ENCODE measurements at places on chromosomes 5 and 9. TPM values are rescaled to one million over a fixed set of nuclear protein-coding genes. Genes with fewer than 3 reads are reported as not detected.
A peak's percentile ranks its signal among the peaks of the same experiment; 100 is the strongest.

Gene PGGT1B
- 23.8 TPM for total RNA-seq

- H3K36me3 ChIP-seq = no peaks in the 10 kb centered on the region
- H3K4me1 ChIP-seq = no peaks in the 10 kb centered on the region
- DNase-seq = no peak
Measured at GRCh38 chr5:92981001-92981400, 600.0 kb downstream of the NR2F1-AS1 start.

- no peaks in the 10 kb centered on the region for H3K27me3 ChIP-seq
- H3K27ac ChIP-seq = no peak overlapping the region
- DNase-seq = no peak
- no peak overlapping the region for H3K4me3 ChIP-seq
Measured at GRCh38 chr5:68441309-68442073, 225.9 kb downstream of the PIK3R1 start.

- H3K36me3 ChIP-seq = peaks cover 13% of the 10 kb centered on the region
- no peak for DNase-seq
- H3K27ac ChIP-seq = peak overlapping the region; percentile 68
- no peaks in the 10 kb centered on the region for H3K27me3 ChIP-seq
Measured at GRCh38 chr5:88818296-88818695, 64.7 kb downstream of the MEF2C start.

DNA sequence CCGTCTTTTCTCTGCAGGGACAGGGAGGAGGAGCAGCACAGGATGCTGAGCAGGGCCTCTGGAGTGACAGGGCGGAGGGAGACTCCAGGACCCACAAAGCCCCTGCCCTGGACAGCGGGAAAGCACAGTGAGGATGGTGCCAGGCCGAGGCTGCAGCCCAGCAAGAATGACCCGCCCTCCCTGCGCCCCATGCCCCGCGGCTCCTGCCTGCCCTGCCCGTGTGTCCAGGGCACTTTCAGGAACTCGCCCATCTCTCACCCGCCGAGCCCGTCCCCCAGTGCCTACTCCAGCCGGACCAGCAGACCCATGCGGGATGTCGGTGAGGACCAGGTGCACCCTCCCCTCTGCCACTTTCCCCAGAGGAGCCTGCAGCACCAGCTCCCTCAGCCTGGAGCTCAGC is 9.1 kb upstream of the EXOC3 start:
- H3K4me1 ChIP-seq = peaks cover 10% of the 10 kb centered on the region
- no peak overlapping the region for H3K4me3 ChIP-seq
- H3K27ac ChIP-seq = no peak overlapping the region

Gene NUTM2G
- total RNA-seq = not detected

- peaks cover 35% of the 10 kb centered on the region for H3K4me1 ChIP-seq
- peaks cover 12% of the 10 kb centered on the region for H3K36me3 ChIP-seq
- no peak for DNase-seq
- peak overlapping the region; percentile 21 for H3K4me3 ChIP-seq
- peak overlapping the region; percentile 40 for H3K27ac ChIP-seq
Measured at GRCh38 chr5:160260881-160261815, 31.8 kb downstream of the FABP6 start.

Gene LMX1B
- total RNA-seq = 1.3 TPM

DNA sequence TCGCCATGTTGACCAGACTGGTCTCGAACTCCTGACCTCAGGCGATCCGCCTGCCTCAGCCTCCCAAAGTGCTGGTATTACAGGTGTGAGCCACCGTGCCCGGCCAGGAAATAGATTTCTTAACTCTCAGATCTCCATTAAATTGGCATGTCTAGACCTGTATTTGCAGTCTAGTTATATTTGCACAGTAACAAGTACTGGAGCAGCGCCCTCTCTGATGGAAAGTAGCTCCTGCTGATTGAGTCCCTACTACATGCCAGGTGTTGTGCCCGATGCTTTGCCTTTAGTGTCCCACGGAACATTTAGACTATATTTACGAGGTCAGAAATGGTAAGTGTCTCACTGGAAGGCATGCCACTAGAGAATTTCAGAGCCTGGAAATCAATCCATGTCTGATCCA is 15.8 kb upstream of the TMED9 start:
- peaks cover 10% of the 10 kb centered on the region for H3K27me3 ChIP-seq
- no peaks in the 10 kb centered on the region for H3K36me3 ChIP-seq
- DNase-seq = no peak
- H3K27ac ChIP-seq = no peak overlapping the region
- H3K4me1 ChIP-seq = no peaks in the 10 kb centered on the region

- DNase-seq = no peak
- no peaks in the 10 kb centered on the region for H3K4me1 ChIP-seq
- H3K27ac ChIP-seq = no peak overlapping the region
- no peak overlapping the region for H3K4me3 ChIP-seq
- H3K27me3 ChIP-seq = peaks cover 53% of the 10 kb centered on the region
Measured at GRCh38 chr5:2381861-2382260, 369.6 kb downstream of the IRX2 start.

Gene RNF183
- total RNA-seq = not detected

- H3K27ac ChIP-seq = no peak overlapping the region
- no peaks in the 10 kb centered on the region for H3K36me3 ChIP-seq
- no peak overlapping the region for H3K4me3 ChIP-seq
- peaks cover 17% of the 10 kb centered on the region for H3K4me1 ChIP-seq
Measured at GRCh38 chr5:54886866-54887265, 98.5 kb downstream of the ESM1 start.

DNA sequence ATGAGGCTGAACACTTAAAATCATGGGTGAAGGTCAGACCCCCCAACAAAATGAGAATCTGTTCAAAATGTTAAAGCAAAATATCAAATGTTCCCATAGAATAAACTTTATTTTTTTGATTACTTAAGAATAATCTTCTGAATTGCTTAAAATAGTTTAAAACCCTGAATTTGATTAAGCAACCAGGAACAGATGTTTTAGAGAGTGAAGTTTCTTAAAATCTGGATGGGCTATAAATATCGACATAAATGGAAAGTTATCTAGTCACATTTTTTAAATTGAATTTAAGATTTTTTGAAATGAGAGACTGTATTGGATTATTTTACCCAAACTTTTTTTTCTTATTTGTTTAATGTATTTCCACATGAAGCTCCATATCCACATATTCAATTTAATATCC is 98.5 kb downstream of the ADAMTS12 start:
- DNase-seq = no peak
- no peaks in the 10 kb centered on the region for H3K4me1 ChIP-seq
- H3K27ac ChIP-seq = peak overlapping the region; percentile 67
- H3K4me3 ChIP-seq = no peak overlapping the region

Gene BASP1
- 3.7 TPM for total RNA-seq

Gene RETREG1
- total RNA-seq = 269 TPM

- peaks cover 37% of the 10 kb centered on the region for H3K27me3 ChIP-seq
- H3K4me3 ChIP-seq = no peak overlapping the region
- DNase-seq = no peak
- H3K27ac ChIP-seq = no peak overlapping the region
Measured at GRCh38 chr5:157172403-157172802, 6.3 kb upstream of the GARIN3 start.

DNA sequence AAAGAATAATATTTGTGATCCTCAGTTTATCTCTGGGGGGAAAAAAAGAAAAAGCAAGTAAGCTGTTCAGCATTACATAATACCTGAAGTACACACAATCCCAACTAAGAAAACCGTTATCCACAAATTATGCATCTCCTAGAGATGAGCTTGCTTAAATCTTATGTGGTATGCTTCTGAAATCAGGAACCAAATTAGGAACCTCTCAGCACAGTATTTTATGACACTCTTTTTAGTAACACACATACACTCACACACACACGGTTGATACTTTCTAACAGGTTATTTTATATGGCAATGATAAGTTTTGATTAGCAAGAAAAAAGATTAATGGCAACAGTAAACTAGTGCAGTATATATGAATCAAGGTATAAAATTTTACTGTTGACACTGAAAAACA is 1.2 kb upstream of the ZNF510 start:
- H3K4me3 ChIP-seq = peak overlapping the region; percentile 84
- no peak overlapping the region for H3K27ac ChIP-seq
- H3K4me1 ChIP-seq = peaks cover 35% of the 10 kb centered on the region
- DNase-seq = no peak
- H3K27me3 ChIP-seq = no peaks in the 10 kb centered on the region

DNA sequence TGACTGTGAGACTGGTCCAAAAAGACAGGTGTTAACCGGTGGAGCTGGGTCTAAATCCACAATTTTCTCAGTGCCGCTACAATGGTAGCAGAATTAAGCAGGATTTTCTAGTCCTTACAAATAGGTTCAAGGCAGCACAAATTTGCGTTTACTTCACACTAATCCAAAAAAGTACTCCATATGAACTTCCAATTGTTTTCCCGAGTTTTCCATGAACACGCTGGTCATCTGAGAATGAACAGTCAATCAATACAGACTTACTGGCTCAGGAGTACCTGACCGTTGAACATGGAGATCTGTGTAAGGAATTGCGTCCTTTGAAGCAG is 709 bp downstream of the SLC35D2 start:
- H3K4me3 ChIP-seq = peak overlapping the region; percentile 86
- H3K4me1 ChIP-seq = peaks cover 63% of the 10 kb centered on the region
- H3K36me3 ChIP-seq = no peaks in the 10 kb centered on the region
- H3K27me3 ChIP-seq = no peaks in the 10 kb centered on the region

Gene FAM81B
- total RNA-seq = 6.2 TPM

DNA sequence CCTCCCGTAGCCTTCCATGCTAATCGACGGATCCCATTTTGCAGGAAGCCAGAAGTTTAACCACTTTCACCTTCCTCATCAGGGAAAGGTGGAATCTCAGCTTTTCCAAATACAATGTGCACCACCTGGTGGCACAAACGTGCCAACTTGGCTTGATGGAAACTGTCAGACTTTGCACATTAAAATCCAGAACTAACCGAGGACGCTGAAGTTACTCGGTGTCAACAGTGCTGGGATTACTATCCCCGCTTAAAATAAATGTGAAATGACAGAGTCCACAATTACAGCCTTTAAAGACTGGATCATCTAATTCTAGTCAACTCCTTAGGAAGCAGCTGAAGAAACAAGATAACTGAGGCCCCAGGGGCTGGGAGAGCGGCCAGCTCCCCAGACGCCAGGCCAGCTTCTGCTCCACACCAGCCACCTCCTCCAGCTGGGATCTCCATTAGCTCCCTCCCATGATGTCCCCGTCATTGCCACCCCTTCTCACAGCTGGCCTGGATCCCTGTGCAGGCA is 50.1 kb upstream of the RETREG1 start:
- H3K4me1 ChIP-seq = peaks cover 42% of the 10 kb centered on the region
- H3K27me3 ChIP-seq = no peaks in the 10 kb centered on the region
- H3K27ac ChIP-seq = peak overlapping the region; percentile 47
- DNase-seq = peak; percentile 66
- H3K4me3 ChIP-seq = peak overlapping the region; percentile 5

- DNase-seq = no peak
- H3K4me1 ChIP-seq = peaks cover 80% of the 10 kb centered on the region
Measured at GRCh38 chr9:14318934-14319580, 5.1 kb upstream of the NFIB start.

Gene HMMR
- total RNA-seq = 0.91 TPM

Gene MYMK
- total RNA-seq = not detected

GRCh38 chr9:20997503-20998076 is 33.9 kb downstream of the HACD4 start:
- H3K27me3 ChIP-seq = no peaks in the 10 kb centered on the region
- H3K36me3 ChIP-seq = peaks cover 61% of the 10 kb centered on the region
- no peak for DNase-seq
- no peaks in the 10 kb centered on the region for H3K4me1 ChIP-seq
- H3K4me3 ChIP-seq = no peak overlapping the region

DNA sequence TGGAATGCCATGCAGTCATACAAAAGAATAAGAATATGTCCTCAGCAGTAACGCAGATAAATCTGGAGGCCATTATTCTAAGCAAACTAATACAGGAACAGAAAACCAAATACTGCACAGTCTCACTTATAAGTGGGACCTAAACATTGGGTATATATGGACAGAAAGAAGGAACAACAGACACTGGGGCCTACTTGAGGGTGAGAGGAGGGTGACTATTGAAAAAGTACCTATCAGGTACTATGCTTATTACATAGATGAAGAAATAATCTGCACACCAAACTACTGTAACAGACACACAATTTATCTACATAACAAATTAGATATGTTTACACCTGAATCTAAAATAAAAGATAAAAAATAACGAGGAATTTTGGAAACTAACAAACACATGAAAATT is 38.8 kb downstream of the MEIKIN start:
- no peaks in the 10 kb centered on the region for H3K27me3 ChIP-seq
- H3K4me3 ChIP-seq = no peak overlapping the region
- H3K36me3 ChIP-seq = no peaks in the 10 kb centered on the region
- no peak for DNase-seq
- no peak overlapping the region for H3K27ac ChIP-seq

GRCh38 chr5:103461243-103461642 is 101.3 kb downstream of the NUDT12 start:
- H3K4me3 ChIP-seq = no peak overlapping the region
- no peak overlapping the region for H3K27ac ChIP-seq
- no peak for DNase-seq
- H3K27me3 ChIP-seq = no peaks in the 10 kb centered on the region
- H3K36me3 ChIP-seq = no peaks in the 10 kb centered on the region
- H3K4me1 ChIP-seq = peaks cover 3% of the 10 kb centered on the region

Gene SLC1A1
- 3.1 TPM for total RNA-seq

GRCh38 chr9:34098307-34098706 is 28.2 kb downstream of the DCAF12 start:
- H3K4me1 ChIP-seq = peaks cover 19% of the 10 kb centered on the region
- no peak for DNase-seq
- no peak overlapping the region for H3K27ac ChIP-seq
- no peak overlapping the region for H3K4me3 ChIP-seq
- H3K27me3 ChIP-seq = no peaks in the 10 kb centered on the region
- peaks cover 97% of the 10 kb centered on the region for H3K36me3 ChIP-seq

All from left ventricle myocardium inferior (tissue), 1 donor.